ENCODE measurements at places on chromosomes 11 and 22. TPM values are rescaled to one million over a fixed set of nuclear protein-coding genes. Genes with fewer than 3 reads are reported as not detected.

DNA sequence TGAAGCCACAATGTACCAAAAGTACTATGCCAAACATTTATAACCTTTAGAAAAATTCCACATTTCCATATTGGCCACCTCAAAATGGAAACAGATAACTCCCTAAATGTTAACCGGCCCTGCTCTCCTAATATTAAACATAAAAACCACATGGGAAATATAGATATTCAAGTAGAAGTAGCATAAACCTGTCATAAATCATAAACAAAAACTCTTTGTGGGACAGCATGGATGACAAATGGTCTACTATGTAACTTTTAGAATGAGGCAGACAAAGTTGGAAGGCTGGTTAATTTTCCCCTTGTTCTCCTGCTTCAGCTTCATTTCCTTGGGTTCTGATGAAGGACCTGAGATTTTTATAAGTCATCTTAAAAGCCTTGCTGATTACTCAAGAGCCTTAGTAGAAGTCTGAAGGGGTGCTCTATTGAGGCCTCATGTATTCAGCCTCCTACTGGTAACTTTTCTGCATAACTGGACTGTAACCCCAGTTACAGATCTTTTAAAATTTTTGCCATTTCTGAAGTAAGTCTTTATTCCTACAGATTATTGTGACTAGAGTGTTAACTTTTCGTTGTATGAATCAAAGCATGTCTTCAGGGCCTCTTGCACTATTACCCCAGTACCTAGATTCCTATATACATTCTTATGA lies 116.4 kb downstream of the STIM1 start:
- no peaks in the 10 kb centered on the region for H3K4me1 ChIP-seq
- no peaks in the 10 kb centered on the region for H3K36me3 ChIP-seq
- DNase-seq, result no peak
- H3K27ac ChIP-seq, result no peak overlapping the region

DNA sequence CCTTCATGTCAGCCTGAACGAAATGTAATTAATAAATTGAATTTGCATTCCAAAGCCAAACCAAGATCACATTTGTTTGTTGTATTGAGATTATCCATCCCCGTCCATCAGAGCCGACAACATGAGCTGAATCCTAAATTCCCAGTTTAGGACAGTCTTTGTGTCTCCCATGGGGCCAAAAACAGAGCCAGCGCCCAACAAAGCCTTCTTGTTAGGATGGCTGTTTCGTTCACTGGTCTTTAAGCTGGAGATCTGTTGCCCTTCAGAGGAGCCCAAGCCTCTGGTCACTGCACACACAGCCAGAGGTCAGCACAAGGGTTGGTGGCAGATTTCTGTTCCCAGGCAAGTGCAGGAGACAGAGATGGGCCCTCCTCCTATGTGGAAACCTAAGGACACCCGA lies 25.8 kb downstream of the DSCAML1 start:
- H3K36me3 ChIP-seq, result no peaks in the 10 kb centered on the region
- DNase-seq, result no peak
- no peak overlapping the region for H3K27ac ChIP-seq

DNA sequence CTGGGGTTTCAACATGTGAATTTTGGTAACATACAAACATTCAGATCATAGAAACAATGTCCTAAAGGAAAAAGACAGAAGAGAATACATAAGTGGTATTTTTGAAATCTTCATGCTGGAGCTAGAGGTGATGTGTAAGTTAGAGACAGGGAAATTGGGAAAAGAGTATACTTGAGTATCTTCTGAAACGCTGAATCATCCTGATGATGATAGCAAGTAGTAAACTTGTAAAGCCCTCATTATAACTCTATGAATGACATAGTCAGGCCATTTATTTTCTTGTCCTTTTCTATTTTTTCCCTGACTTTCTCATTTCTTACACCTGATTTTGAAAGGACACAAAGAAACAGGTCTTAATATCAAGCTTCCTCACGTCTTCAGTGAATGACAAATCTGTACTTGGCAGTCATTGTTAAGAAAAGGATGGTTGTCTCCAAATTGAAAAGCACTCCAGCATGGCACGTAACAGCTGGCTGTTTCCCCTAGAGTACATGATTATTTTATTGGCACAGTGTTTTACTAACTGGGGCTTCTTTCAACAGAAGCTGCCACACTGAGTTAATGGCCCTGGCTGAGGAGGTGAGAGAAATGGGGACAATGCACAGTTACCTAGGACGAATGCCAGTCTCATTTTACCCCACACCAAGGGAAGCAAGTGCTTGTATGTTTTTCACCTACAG lies 140.7 kb upstream of the CTSC start:
- no peaks in the 10 kb centered on the region for H3K36me3 ChIP-seq
- no peak for DNase-seq

GRCh38 chr11:125346179-125346530 lies 149.9 kb downstream of the FEZ1 start:
- peak overlapping the region; percentile 44 for H3K27ac ChIP-seq
- no peak overlapping the region for H3K4me3 ChIP-seq
- no peaks in the 10 kb centered on the region for H3K4me1 ChIP-seq
- no peak for DNase-seq
- H3K36me3 ChIP-seq, result no peaks in the 10 kb centered on the region
- no peaks in the 10 kb centered on the region for H3K27me3 ChIP-seq

DNA sequence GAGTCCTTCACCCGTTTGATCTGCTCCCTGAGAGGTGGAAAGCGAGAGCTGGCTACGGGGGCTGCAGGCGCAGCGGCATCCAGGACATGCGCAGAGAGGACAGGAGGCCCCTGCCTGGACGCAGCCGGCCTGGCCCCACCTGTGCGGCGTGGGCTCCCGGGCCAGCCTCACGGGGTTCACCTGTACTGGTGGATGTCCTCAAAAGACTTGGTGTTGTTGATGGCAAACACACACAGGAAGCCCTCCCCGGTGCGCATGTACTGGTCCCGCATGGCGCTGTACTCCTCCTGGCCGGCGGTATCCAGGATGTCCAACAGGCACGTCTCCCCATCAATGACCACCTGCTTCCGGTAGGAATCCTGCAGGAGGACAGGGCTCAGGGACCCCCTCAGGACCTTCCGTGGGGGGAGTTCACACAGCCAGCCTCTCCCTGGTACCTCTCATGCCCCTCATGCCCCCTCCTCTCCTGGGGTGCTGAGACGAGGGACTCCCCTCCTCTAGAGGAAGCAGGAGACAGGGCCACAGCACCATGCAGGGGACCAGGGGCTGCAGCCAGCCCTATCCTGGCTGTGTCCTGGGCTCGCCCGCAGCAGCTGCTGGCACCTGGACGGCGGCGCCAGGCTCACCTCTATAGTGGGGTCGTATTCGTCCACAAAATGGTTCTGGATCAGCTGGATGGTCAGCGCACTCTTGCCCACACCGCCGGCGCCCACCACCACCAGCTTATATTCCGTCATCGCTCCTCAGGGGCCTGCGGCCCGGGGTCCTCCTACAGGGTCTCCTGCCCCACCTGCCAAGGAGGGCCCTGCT lies 1.6 kb downstream of the HRAS start:
- no peak overlapping the region for H3K27ac ChIP-seq
- H3K27me3 ChIP-seq, result no peaks in the 10 kb centered on the region
- no peak overlapping the region for H3K4me3 ChIP-seq
- H3K4me1 ChIP-seq, result peaks cover 35% of the 10 kb centered on the region
- peaks cover 30% of the 10 kb centered on the region for H3K36me3 ChIP-seq

DNA sequence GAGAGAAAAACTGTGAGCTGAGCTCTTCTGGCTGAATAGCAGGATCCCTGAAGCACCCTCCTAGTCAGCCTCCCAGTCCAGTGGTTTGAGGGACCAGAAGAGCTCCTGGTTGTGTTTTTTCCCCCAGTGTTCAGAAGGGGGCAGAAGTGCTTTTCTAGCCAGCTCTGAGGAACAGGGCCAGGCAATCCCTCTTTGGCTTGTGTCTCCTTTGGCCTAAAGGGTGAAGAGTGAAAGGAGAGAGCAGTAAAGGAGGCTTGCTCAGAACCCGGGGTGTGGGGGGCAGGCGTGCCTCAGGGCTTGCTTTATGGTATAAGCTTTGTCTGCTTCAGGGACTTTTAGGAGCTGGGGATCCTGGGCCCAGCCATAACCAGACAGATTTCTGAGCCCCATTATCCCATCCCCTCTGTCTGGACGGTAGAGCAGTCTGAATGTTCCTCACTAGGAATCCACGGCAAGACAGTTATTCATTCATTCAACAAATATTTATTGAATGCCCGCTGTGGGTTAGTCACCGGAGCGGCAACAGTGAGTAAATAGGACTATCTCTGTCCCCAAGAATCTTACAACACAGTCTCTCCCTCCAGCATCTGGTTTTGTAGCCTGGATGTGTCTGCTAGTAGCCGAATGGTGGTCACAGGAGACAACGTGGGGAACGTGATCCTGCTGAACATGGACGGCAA lies 14.5 kb downstream of the ACP2 start:
- peak overlapping the region; percentile 7 for H3K4me3 ChIP-seq
- H3K27ac ChIP-seq, result no peak overlapping the region
- DNase-seq, result peak; percentile 42
- no peaks in the 10 kb centered on the region for H3K27me3 ChIP-seq
- H3K36me3 ChIP-seq, result peaks cover 18% of the 10 kb centered on the region

DNA sequence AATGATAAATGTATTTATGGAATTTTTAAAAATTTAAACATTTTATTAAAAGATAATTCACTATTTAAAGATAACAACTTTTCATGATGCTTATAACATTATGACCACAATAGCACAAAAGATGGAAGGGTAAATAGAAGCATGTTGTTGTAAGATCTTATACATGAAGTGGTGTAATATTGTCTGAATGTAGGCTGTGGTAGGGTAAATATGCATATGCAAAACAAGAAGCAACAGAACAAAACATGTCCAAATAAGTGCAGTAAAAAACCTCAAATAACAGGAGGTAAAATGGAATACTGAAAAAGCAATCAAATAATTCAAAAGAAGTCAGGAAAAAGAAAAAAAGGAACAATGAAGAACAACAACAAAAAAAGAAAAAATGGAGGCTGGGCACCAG lies 56.0 kb downstream of the ADM start:
- H3K27ac ChIP-seq, result no peak overlapping the region

ALDH3B1 gene
- total RNA-seq, result 185 TPM

DNA sequence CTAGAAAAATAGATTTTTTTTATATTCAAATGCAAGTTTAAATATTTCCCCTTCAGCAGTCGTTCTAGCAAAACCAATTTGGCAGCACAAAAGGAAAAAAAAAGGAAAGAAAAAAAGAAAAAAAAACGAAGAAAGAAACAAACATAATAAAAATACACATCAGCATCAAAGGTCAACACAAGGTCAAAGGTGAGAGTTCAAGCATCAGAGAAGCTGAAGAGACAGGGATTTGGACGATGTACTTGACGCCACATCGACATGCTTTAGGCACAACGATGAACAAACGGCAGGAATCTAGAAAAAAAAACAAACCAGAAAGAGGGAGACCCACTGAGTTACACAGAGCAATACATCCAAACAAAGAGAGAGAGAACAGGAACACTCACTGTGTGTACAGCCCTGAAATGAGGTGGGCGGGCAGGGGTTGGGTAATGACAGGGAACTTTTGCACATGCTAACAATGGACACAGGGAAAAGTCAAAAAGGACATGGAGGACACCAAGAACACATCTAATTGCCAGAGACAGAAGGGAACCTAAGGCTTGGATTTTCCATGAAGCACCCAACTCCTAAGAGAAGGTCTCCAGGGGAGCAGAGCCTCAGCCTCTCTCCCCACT lies 19.8 kb upstream of the RAPSN start:
- DNase-seq, result no peak
- H3K4me1 ChIP-seq, result peaks cover 13% of the 10 kb centered on the region
- peak overlapping the region; percentile 1 for H3K27ac ChIP-seq
- peaks cover 39% of the 10 kb centered on the region for H3K36me3 ChIP-seq
- no peak overlapping the region for H3K4me3 ChIP-seq
- H3K27me3 ChIP-seq, result no peaks in the 10 kb centered on the region

GRCh38 chr22:37991731-37992442 lies 7.5 kb upstream of the SOX10 start:
- DNase-seq, result no peak
- H3K27me3 ChIP-seq, result no peaks in the 10 kb centered on the region
- H3K27ac ChIP-seq, result no peak overlapping the region
- H3K4me1 ChIP-seq, result peaks cover 2% of the 10 kb centered on the region
- no peak overlapping the region for H3K4me3 ChIP-seq

C11orf68 gene
- total RNA-seq, result 42.4 TPM

GRCh38 chr11:82308979-82309378 lies 424.7 kb downstream of the FAM181B start:
- no peaks in the 10 kb centered on the region for H3K36me3 ChIP-seq
- no peak for DNase-seq
- no peak overlapping the region for H3K27ac ChIP-seq
- H3K27me3 ChIP-seq, result no peaks in the 10 kb centered on the region
- no peak overlapping the region for H3K4me3 ChIP-seq

RAG2 gene
- total RNA-seq, result not detected

- H3K27ac ChIP-seq, result no peak overlapping the region
- no peak overlapping the region for H3K4me3 ChIP-seq
- DNase-seq, result no peak
- H3K27me3 ChIP-seq, result no peaks in the 10 kb centered on the region
- H3K36me3 ChIP-seq, result peaks cover 77% of the 10 kb centered on the region
Observed at GRCh38 chr11:8694137-8694536, 11.5 kb downstream of the RPL27A start.

GRCh38 chr22:30843245-30843644 lies 125.3 kb downstream of the MORC2 start:
- no peaks in the 10 kb centered on the region for H3K27me3 ChIP-seq
- H3K27ac ChIP-seq, result no peak overlapping the region
- no peaks in the 10 kb centered on the region for H3K36me3 ChIP-seq
- H3K4me3 ChIP-seq, result no peak overlapping the region
- no peak for DNase-seq
- H3K4me1 ChIP-seq, result no peaks in the 10 kb centered on the region

GRCh38 chr22:25697181-25697664 lies 44.8 kb upstream of the MYO18B start:
- no peaks in the 10 kb centered on the region for H3K36me3 ChIP-seq
- no peaks in the 10 kb centered on the region for H3K27me3 ChIP-seq
- H3K27ac ChIP-seq, result no peak overlapping the region
- DNase-seq, result no peak
